Mesothelial cell of epicardium (in vitro differentiated cells): ENCODE measurements at places on chromosomes 3 and 15. TPM values are rescaled to one million over a fixed set of nuclear protein-coding genes. Genes with fewer than 3 reads are reported as not detected.
A peak's percentile ranks its signal among the peaks of the same experiment; 100 is the strongest.

- DNase-seq: peak; percentile 8
Measured at GRCh38 chr3:46861605-46862368, 1.5 kb downstream of the MYL3 start.

DNA sequence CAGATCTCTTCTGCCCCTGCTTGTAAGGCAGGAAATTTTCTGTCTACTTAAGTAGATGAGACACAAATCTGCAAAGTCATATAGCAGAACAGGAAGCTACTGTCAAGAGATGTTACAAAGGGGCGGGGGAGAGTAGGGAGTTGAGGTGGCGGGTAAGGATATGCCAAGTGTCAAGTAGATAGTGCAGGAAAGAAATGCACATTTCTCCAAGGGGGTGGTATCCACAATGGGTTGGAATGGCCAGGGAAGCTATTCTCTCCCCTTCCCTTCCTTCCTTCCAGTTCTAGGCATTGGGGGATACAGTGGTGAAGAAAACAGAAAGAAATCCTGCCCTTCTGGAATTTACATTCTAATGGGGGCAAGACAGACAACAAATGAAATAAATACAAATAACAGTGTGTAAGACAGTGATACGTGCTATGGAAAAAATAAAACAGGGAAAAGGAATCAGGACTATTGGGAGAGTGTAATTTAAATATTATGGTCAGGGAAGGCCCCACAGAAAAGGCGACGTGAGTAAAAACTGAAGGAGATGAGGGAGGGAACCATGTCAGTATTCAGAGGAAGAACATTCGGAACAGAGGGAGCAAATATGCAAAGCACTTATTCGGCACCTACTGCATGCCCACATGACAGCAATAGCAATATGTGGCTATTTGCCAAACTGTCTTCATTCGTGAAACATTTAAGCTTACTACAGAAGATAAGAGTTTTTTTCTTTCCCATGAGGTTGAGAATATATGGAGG, 42.8 kb upstream of the RNU6-1 start:
- DNase-seq: no peak

DNA sequence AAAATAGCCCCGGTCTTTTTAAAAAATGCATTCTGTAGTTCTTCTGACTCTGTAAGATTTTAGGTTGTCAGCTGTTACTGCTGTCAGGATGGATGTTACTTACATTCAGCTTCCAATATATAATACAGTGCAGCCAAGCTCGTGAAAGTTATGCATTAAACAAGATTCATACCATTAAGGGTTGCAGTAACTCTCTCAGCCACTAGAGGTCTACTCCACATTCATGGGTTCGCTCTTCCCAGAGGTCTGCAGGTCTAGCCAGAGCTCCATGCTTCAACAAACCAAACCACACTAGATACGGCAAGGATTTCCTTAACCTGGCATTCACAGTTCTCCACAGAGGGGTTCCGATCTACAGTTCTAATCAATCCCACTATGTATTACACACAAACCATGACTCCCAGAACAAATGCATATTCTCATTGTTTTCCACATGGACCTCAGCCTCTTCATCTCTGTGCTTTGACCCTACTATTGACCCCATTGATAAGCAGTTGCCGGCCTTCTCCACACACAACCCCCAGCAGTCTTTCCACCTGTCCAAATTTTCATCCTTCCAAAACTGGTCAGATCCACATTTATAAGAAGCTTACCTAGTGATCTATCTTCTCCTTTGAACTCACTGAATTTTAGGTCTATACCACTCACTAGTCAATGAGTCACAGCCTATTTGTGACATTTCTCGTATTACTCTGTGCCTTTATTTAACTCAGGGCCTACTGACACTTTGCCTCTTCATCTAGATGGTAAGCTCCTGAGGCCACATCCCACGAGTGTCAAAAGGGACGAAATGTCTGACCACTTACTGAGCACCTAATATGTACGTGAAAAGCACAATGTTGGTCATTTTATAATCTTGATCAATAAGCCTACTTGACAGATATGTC, 33.7 kb downstream of the RORA start:
- DNase-seq: no peak

Gene ADAMTSL3
- total RNA-seq: 13.2 to 14.3 TPM (median 13.9 TPM) in 3 replicates

- DNase-seq: no peak
Measured at GRCh38 chr3:26099692-26100091, 309.8 kb downstream of the OXSM start.

- no peak for DNase-seq
Measured at GRCh38 chr15:62287066-62287857, 122.2 kb upstream of the C2CD4B start.

DNA sequence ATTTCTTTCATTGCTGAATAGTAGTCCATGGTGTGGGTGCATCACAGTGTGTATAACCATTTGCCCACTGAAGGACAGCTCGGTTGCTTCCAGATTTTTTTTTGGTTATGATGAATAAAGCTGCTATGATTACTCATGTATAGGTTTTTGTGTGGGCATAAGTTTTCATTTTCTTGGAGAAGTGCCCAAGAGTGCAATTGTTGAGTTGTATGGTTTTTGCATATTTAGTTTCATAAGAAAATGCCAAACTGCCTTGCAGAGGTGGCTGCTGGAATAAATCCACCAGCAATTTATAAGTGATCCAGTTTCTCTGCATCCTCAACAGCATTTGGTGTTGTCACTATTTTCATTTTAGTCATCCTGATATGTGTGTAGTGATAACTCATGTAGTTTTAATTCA, 8.4 kb upstream of the SPESP1 start:
- no peak for DNase-seq

Gene SYNPR
- 3.7 to 3.8 TPM (median 3.7 TPM) in 3 replicates for total RNA-seq

- DNase-seq: no peak
Measured at GRCh38 chr3:102718651-102719050, 283.8 kb downstream of the ZPLD1 start.

Gene POTEB2
- not detected in 3 replicates for total RNA-seq

DNA sequence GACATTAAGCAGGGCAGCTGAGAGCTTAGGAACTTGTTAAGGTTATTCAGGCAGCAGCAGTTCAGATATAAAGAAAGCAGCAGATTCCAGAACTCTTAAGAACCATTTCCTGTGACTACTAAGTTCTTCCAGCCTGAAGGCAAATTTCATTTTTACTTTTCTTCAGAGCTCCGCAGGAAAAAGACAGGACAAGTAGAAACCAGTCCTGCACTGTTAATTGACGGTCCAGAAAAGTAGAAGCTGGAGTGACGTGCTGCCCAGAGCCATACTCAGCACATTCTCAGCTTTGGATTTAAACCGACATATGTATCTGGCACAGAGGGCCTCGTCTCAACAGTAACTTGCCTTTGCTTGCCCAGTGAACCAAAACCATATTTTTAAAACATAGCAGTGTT, 219.4 kb upstream of the STRIT1 start:
- DNase-seq: no peak

Gene LRRC34
- 4.3 to 5.3 TPM (median 5.1 TPM) in 3 replicates for total RNA-seq

DNA sequence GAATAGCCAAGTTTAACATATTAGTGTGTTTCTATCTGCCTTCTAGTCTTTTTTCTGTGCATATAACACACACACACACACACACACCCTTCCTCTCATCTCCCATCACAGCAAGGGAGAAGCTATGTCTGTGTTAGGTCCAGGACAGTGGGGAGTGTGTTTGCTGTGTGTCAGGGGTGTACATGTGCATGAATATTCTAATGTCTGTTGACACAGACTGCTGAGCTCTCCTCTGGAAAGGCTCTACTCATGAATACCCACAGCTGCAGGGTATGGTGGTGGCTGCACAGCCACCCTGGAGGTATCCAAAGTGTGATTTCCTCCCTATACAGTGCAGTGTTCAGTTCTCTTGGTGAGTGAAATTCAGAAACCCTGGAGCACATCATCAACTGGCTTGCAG, 42.9 kb downstream of the ARNT2 start:
- no peak for DNase-seq

DNA sequence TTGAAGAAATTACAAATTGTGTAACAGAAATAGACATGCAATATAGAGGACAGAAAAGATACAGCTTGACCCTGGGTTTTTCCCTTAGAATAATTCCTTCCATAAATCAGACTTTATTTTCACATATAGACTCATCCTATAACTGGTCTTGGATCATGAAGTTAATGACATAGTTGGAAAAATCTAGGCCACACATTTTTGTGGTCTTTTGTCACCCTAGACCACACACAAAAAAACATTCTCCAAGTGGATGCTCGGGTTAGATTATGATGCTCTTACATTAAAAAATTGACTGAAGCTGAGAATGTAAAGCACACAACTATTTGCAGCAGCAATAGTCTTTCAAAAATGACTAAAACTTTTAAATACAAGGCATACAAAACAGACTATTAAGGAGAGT, 7.5 kb upstream of the PLA2G4D start:
- DNase-seq: no peak

DNA sequence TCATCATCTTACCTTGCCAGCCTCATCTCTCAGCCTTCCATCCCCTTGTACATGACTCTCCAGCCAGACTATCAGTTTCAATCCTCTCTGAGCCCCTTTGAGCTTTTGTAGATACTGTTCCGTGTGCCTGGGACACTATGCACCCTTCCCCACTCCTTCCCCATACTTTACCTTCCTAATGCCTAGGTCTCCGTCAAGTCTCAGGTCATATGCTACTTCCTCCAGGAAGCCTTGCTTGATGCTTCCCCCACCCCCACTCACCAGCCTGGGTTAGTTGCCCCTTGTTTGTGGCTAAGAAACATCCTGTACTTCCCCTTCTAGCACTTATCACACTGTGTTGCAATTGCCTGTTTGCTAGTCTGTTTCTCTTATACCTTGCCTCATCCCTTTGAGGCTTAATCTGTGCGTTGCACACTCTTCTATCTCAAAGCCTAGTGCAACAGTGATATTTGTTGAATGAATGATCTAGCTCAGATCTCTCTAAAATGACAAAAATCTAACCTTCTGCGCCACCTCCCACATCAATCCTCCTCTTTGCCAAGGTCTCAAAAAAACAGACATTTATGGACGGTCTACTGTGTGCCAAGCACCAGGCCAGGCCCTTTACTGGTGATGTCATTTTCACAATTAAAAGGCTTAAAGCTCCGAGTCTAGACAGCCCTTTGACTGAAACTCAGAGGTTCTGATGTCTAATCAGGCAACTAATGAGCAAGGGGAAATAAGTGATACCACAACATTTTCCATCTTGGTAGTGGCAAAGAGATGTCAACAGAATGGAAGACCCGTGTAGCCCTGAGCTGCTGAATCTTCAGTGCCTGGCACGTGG, 6.5 kb upstream of the USP3 start:
- DNase-seq: no peak
